ENCODE measurements at places on chromosomes 11 and 22. TPM values are rescaled to one million over a fixed set of nuclear protein-coding genes. Genes with fewer than 3 reads are reported as not detected.

GRCh38 chr22:44572414-44573207, 74.6 kb upstream of the RTL6 start:
- DNase-seq: peak; percentile 4

DNA sequence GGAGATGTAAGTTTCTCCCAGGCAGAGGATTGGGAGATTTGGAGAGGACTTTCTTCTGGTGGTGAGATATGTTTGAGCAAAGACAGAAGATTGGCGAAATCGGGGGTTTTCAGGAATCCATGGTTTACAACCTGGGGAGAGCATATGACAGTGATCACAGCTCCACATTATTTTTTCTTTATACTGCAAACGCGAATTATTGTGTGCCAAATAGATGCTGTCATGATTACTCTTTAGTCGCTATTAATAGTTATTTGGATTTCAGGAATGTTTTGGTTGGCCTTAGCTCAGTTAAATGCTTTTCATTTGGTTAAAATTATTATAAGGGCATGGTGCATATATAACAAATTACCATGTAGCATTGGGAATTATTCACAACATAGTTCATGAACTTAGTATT, 15.2 kb downstream of the ATXN10 start:
- no peak for DNase-seq

DNA sequence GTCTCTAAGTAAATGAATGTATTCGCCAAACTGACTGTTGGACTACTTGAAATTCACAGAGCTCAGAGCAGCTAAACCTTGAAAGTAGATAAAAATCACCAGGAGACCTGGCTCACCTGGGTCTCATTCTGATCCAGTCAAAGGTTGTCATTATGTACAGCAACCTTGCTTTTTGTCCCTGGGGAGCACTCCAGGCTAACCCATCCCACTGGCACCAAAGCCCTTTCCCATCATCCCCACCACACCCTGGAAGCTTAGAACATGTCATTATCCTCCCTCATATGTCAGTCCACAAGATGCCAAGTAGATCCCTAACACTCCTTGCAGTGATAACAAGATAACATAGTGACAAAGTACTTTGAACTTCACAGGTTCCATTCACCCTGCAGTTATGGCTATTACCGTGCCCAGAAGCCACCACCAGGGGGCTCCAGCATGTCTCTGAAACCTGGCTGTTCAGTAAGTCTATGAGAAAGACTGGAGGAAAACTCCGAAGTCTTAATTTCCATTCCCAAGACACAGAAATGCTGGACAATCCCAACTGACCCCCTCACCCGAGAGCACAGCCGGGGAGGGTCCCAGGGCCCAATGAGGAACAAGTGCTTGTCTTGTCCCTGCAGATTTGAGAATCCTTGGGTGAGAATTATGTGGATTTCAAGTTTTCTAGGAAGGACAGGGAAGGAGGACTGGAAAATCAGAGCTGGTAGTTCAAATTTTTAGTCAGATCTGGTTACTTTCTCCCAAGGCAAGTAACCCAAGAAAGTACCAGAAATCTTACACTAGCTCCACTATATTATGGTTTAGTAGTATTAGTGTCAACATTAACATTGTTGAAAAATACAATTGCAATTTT, 43.0 kb upstream of the USP47 start:
- DNase-seq: peak; percentile 86

DNA sequence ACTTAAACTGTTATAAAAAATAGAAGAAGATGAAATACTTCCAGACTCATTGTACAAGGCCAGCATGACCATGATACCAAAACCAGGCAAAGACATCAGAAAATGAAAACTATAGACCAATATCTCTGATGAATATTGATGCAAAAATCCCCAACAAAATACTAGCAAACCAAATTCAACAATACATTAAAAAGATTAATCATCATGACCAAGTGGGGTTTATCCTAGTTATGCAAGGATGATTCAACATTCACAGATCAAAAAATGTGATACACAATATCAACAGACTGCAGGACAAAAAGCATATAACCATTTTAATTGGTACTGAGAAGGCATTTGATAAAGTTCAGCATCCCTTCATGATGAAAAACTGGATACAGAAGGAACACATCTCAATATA, 824.5 kb upstream of the RAG2 start:
- DNase-seq: no peak

DNA sequence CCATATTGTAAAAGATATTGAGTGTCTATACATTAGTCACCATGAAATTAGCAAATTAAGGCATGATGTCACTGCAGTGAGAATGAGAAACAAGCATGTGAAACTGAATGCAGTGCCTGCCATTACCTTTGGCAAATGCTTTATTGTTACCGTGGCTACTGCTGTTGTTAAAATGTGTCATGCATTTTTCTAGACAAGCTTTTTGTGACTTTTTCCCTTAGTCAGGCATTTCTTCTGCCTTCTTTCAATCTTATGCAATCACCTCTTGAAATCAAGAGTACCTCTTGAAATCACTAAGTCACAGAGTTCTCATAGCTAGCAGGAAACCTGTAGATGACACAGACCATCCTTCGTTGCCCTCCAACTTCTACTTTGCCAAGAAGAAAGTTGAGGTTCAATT, 461.7 kb upstream of the TENM4 start:
- DNase-seq: no peak

DNA sequence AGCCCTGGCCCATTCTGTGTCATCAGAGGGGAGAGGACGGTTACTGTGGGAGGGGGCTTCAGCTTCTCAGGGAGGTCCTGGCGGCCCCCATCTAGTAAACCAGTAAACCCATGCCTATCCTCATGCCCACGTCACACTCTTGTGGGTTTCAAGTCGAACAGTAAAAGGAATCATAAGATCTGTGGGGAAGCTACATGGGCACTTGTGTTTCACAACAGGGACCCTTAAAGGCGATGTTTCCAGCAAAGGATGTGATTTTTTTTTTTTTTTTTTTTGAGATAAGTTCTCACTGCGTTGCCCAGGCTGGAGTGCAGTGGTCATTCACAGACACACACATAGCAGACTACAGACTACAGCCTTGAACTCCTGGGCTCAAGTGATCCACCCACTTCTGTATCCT, 9.2 kb upstream of the PARVG start:
- peak; percentile 24 for DNase-seq

DNA sequence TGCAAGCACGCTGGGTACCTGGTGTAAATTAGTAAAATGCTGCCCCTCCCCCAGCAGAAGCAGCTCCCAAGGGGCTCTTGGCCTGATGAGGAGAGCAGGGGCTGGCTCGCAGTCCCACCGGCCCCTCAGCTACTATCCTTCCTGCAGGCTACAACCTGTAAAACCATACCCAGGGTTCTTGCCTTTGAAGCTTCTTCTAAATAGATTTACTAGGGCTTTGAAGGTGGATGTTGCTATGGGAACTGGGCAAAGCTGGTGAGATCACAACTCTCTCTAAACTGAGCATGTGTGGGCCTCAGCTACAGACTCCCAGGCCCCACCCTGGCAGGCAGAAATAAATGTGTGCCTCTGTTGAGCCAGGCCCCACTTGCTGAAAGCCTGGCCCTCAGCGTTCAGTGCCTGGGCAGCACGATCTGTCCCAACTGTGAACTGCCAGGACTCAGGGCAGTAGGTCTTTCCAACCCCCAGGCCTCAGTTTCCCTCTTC, 18.5 kb downstream of the CD5 start:
- DNase-seq: no peak

DNA sequence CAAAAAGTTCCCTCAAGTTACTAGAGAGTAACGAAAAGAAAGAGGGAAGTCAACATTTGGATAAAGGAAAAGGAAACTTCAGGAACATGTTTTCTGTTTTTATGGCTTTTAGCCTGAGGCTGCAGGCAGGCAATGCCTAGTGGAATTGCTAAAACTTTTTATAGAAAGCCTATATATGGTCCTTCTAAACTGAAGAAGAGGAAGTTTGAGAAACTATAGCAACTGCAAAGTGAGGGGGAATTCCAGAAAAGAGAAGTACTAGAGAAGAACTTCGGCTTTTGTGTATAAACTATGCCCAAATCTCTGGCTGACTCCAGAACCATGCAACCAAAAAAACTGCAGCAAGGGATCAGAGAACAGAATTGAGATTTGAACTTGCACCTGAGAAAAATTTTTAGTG, 74.3 kb upstream of the ARHGAP42 start:
- no peak for DNase-seq

- peak; percentile 26 for DNase-seq
These were observed 3.5 kb downstream of the KRTAP5-10 start for GRCh38 chr11:71568704-71569349.

- no peak for DNase-seq
These were observed 665.4 kb downstream of the KCNA4 start for GRCh38 chr11:29351301-29351873.

- DNase-seq: peak; percentile 44
These were observed 13.7 kb upstream of the CPT1A start for GRCh38 chr11:68855205-68855981.

GRCh38 chr11:39177678-39178077, 2281.8 kb downstream of the LRRC4C start:
- DNase-seq: no peak

DNA sequence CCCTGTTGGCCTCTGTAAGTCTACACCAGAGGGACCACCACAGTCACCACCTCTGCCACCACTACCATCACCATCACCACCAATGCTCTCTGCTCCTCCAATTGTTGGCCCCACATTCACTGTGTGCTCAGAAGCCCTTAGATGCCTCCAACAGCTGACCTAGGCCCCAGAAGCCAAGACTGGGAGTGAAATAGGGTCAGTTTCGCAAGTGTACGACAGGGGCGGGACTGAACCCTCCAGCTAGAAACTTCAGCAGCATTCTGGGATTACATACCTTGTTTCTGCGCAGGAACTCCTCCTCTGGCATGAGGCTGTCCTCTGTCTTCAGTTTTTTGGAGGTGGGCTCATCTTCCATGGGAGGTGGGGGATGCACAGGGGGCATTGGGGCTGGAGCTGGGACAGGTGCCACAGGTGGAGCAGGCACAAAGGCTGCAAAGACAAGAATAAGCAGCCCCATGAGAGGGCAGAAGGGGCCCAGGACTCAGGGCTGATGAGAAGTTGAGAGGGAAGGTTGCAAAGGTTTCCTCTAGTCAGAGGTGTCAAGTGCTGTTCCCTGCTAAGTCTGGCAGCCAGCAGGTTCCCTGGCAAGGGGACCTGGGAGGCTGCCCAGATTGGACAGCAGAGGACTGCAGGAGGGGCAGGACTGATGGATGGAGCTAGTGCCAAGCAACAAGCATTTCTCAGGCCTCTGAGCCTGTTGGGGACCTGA, 10.2 kb upstream of the TBC1D10A start:
- DNase-seq: no peak

- DNase-seq: no peak
These were observed 2.4 kb upstream of the TRIM68 start for GRCh38 chr11:4610258-4610935.

DNA sequence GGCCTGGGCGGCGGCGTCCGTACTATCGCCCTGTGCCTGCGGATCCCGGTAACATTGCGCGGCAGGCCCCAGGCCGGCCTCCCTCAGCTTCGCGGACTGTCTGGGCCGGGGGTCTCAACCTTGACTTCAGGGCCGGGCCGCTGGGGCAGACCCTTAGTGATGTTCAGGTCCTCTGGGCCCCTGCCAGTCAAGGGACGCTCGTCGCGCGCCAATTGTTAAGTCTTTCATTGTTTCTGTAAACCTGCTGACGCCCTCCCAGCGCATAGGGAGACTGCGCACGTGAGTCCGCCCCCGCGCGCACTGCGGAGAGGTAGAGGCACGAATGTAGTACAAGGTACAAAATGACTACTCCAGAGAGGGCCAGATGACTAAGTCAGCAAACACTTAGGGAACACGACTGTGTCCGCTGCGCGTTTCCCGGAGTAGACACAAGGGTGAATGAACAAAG, 451 bp upstream of the HDHD5 start:
- peak; percentile 71 for DNase-seq

- no peak for DNase-seq
These were observed 87.7 kb upstream of the HORMAD2 start for GRCh38 chr22:29992341-29993275.

- no peak for DNase-seq
These were observed 8.5 kb downstream of the SIK3 start for GRCh38 chr11:117089685-117090084.

DNA sequence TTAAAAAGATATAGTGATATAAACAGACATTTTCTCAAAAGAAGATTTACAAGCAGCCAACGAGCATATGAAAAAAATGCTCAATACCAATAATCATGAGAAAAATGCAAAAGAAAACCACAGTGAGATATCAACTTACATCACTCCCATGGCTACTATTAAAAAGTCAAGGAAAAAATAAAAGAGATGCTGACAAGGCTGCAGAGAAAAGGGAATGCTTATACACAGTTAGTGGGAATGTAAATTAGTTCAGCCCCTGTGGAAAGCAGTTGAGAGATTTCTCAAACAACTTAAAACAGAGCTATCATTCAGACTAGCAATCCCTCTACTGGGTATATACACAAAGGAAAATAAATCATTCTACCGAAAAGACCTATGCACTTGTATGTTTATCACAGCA, 97.1 kb upstream of the CARD18 start:
- no peak for DNase-seq

GRCh38 chr11:132865623-132866022, 666.7 kb downstream of the OPCML start:
- no peak for DNase-seq

DNA sequence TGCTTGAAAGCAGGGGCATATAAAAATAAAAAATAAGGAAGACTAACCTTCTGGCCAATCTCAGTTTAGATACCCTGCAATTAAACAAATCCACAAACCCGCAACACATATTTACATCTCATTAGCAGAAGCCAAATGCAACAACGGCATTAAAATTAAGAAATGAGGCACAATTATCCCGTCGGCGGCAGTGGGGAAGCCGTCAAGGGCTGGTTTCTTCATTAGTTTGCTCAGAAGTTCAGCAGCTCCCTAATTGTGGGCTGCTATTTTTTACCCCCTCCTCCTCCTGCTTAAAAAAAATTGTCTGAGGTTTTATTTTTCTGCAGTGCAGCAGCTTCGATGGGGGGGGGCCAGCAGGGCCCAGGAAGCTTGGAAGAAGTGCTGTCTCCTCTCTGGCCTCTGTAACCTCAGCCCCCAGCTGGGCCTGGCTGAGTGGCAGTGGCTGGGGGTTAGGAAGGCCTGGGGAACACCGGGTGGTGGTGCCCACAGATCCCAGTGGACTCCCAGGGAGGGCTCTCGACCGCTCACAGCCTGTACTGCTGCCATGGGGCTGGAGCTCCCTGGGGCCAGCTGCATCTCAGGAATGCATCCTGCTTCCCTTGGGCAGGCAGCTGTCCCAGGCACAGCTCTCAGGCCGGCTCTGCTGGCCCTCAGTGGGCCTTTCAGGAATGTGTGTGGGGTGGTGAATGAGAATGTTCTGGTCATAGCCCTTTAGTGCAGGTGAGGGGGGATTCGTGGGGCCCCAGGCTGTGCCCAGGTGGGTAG, 148.7 kb upstream of the B3GAT1 start:
- peak; percentile 7 for DNase-seq

The KLHL35 gene
- polyA plus RNA-seq: 15.4 TPM

The TMPRSS5 gene
- 1.4 TPM for polyA plus RNA-seq

The MDK gene
- polyA plus RNA-seq: 51.5 TPM

The PKNOX2 gene
- polyA plus RNA-seq: 10.4 TPM

The SEPTIN3 gene
- polyA plus RNA-seq: 2.4 TPM

The PATE2 gene
- polyA plus RNA-seq: 0.76 TPM

The TRPM5 gene
- 0.46 TPM for polyA plus RNA-seq
